Breast epithelium (tissue), 4 donors: ENCODE measurements at places on chromosomes 13 and 19.

- no peak for DNase-seq
Observed at GRCh38 chr13:32381539-32381938, 46.4 kb downstream of the N4BP2L1 start.

GRCh38 chr19:38831142-38831605, 420 bp downstream of the ECH1 start:
- DNase-seq: peak; percentile 89

DNA sequence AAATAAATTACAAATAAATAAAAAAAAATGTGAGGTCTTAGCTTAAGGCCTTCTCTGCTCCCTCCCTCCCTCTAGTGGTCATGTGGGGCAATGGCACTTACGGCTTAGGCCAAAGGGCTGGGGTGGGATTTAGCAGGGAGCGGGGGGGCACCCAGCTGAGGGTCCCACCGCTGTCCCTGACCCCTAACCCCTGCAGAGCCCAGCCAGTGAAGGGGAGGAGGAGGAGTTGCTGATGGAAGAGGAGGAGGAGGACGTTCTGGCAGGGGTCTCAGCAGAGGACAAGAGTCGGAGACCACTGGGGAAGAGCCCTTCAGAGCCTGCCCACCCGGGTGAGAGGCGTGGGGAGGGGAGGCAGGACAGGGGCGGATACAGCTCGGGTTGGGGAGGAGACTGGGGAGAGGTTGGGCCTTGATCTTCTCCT, 9.3 kb downstream of the MPND start:
- no peak for DNase-seq

DNA sequence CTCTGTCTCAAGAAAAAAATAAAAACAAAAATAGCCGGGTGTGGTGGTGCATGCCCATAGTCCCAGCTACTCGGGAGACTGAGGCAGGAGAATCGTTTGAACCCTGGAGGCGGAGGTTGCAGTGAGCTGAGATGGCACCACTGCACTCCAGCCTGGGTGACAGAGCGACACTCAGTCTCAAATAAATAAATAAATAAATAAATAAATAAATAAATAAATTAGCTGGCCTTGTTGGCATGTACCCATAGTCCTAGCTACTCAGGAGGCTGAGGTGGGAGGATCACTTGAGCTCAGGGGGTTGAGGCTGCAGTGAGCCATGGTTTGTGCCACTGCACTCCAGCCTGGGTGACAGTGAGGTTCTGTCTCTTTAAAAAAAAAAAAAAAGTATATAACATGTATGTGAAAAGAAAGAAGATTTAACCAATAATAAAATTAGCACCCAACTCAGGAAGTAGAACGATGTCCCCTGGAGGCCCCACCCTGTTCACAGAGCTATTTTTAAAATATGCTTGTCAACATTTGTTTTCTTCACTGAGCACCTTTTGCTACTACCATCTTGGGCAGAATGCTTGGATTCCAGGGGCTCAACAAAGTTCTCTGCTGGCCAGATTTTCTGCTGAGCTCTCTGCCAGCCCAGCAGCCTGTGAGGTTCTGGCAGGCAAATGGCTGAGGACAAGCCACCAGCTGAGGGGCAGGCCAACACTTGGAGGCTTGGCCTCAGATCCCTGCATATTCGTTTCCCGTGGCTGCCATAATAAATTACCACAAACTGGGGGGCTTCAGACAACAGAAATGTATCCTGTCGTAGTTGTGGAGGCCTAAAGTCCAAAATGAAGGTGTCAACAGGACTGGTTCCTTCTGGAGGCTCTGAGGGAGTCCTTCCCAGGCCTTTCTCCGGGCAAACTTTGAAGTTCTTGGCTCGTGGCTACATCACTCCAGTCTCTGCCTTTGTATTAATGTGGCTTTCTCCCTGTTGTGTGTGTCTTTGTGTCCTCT, 5.2 kb downstream of the SLC25A42 start:
- DNase-seq: no peak

GRCh38 chr19:45780448-45781213, 1.7 kb downstream of the DMPK start:
- no peak for DNase-seq

DNA sequence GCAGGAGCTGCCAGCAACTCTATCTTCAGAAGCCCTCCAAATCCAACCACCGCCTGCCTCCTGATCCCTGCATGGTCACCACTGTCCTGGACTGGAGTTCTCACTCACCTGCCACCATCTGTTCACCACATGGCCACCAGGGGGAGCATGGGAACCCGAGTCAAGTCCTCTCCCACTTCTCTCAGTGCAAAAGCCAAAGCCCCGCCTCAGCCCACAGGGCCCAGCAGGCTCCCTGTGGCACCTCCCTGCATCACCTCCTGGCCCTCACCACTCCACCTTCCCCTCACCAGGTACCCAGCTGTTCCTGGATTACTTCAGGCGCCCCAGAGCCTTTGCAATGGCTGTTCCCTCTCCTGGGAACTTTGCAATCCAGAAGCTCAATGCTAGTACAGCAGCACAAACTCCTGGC, 5.3 kb downstream of the DHPS start:
- peak; percentile 83 for DNase-seq

- DNase-seq: no peak
Observed at GRCh38 chr13:29961036-29961670, 110.7 kb upstream of the UBL3 start.

DNA sequence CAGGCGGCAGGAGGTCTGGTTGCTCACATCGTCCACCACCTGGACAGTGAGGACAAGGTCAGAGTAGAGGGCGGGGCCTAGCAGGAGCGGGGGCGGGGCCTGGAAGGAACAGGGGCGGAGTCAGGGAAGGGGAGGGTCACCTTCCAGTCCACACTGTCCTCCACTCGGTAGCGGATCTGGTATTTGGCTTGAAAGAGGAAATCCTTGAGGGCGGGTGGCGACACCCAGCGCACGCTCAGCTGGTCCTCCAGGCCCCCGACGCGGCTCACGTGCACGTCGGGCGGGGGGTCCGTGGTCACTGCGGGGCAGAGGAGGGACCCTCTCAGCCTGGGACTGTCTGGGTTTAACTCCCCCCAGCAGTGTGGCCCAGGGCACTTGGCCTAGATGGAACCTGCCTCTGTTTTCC, 8.2 kb downstream of the REX1BD start:
- no peak for DNase-seq

DNA sequence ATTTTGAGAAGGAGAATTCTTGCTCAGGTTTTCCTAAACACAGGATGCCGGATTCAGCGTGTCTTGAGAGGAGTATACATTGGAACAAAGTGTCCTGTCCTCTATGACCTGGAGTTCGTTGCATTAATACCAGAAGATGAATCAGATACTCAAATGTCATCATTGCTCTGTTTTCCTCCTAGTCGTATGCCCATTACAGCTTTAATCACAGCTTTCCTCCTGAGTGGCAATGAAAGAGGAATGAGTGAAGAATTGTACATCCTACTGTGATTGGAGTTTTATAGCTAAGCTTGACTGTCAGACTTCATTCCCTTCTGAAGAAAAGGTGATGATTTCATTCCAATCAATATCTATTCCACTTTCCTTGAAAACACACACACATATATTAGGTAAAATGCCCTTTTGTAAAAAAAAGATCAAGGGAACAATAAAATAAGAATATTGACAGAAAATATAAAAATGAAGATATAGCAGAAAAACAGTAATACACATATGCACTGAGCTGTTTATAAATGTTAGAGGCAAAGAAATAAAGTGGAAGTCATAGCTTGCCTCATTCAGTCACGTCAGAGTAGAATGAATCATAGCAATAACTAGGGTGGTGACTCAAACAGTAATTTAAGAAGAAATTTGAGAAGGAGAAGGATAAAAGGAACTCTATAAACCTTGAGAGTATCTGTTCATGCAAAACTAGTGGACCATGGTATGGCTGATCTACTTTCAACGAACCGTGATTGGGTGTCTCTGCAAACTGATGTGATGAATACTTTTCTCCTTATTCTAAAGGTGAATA, 501.5 kb downstream of the SUCLA2 start:
- DNase-seq: no peak

DNA sequence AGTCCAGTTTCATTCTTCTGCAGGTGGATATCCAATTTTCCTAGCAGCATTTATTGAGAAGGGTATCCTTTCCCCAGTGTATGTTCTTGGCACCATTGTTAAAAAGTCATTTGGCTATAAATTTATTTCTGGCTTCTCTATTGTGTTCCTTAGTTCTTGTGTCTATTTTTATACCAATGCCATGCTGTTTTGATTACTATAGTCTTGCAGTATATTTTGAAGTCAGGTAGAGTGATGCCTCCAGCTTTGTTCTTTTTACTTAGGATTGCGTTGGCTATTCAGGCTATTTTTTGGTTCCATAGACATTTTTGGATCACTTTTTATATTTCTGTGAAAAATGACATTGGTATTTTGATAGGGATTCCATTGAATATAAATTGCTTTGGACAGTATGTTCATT, 71.7 kb upstream of the MLNR start:
- no peak for DNase-seq

- DNase-seq: no peak
Observed at GRCh38 chr13:25266706-25267105, 20.6 kb downstream of the MTMR6 start.

GRCh38 chr19:6516659-6517291, 14.1 kb upstream of the TNFSF9 start:
- DNase-seq: peak; percentile 68

GRCh38 chr13:20525144-20525600, 485 bp downstream of the CRYL1 start:
- DNase-seq: no peak

DNA sequence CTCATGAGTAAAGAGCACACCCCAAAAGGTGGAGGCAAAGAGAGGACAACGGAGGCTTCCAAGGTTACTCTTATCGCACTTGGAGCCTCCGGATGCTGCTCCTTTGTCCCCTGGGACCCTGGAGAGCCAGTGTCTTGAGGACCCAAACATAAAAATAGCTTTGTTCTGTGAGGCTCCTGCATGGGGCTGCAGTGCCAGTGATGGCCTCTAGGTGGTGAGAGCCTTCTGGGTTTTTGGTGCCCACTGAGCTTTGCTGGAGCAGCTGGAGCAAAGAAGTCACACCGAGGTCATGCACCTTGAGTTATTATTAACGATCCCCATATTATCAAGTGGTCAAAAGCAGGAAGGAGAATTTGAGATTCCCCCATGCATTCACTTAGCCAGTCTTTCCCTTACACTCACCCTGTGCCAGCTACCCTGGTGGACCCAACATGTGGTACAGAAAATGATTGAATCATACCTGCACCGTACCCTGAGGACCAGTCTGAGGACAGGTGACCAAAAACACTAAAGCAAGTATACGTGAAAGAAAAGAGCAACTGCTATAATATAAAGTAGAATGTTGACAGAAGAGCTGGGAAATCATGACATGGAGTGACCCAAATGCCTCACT, 41.5 kb downstream of the ZNF682 start:
- DNase-seq: peak; percentile 60

DNA sequence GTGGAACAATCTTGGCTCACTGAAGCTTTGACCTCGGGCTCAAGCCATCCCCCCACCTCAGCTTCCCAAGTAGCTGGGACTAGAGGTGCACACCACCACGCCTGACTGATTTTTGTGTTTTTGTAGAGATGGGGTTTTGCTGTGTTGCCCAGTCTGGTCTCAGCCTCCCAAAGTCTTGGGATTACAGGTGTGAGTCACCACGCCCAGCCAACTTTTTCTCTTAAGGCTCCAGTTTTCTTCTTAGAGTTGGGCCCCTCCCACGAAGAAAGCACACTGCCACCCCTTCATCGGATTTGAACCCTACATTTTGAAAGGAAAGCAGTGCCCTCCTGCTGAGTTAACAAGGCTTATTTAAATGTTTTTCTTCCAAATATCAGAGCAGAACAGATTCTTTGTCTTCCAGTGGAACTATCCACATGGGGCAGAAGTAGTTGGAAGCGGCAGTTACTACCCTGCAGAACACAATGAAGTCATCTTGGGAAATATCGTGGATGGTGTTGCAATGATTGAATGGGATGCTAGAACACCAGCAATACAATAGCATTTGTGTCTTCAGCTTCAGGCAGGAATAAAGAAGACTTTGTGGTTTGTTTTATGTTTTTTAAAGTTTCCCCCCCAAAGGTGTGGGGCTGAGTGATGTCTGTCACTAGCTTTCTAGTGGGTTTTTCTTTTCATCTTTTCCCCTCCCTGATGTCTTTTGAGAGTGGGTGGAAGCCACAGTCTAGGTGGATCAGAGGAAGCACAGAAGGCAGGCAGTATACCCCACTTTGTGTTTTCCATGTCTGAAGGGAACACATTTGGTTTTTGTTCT, 8.9 kb downstream of the ACTN4 start:
- DNase-seq: no peak

DNA sequence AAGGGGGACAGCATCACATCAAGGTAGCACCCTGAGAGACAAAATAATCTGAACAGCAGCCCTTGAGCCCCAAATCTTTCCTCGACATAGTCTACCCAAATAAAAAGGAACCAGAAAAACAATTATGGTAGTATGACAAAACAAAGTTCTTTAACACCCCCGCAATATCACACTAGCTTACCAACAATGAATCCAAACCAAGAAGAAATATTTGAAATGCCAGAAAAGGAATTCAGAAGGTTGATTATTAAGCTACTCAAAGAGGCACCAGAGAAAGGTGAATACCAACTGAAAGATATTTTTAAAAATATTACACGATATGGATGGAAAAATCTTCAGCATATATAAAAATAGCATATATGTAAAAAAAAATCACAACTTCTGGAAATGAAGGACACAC, 252.9 kb upstream of the SLITRK6 start:
- no peak for DNase-seq

DNA sequence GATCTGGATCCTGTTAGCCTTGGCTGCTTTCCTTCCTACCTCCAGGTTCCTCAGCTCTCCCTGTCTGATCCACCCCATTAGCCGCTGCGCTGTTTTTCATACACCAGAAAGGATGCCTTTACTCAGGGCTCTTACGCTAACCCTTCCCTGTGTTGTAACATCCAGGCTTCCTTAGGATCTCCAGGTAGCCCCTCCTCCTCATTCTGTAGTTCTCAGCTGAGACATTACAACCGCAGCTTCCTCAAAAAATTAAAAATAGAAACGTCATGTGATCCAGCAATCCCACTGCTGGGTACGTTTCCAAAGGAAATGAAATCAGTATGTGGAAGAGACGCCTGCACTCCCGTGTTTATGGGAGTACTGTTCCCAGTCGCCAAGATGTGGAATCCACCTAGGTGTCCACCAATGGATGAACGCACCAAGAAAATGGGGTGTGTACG, 18.4 kb upstream of the MYADM start:
- DNase-seq: no peak
